ENCODE measurements at places on chromosomes 2 and 18.

DNA sequence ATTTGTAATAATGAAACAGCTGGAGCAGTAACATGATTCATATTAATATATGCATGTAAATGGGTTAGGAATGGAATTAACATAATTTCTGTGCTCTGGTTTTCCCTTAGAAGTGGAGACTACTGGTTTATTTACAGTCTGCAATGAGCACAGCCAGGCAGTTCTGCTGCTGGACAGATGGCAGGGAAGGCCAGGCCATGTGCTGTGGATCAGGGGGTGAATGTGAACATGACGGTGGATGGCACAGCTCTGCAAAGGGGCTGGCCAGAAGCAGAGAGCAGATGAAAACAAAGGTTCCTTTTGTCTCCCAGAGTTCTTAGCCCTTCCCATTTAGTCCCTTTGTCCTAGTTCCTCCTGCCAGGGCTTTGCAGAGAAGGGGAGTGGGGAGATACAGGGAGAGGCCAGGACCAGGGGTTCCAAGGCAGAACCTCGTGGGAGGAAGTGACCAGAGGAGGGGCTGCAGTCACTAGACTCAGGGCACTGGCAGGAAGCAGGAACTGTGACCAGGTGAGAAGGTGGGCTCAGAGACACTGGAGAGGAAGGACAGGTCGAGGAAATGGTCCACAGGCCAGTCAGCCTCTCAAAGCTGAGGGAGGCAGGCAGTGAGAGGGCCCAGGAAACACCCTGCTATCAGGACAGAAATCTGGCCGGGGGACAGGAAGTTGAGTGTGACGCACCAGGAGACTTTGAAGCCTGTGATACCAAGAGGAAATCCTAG, 112.9 kb upstream of the ATP8B1 start:
- DNase-seq = no peak
- no peaks in the 10 kb centered on the region for H3K36me3 ChIP-seq
- H3K4me3 ChIP-seq = no peak overlapping the region
- no peaks in the 10 kb centered on the region for H3K4me1 ChIP-seq
- no peak overlapping the region for H3K27ac ChIP-seq

DNA sequence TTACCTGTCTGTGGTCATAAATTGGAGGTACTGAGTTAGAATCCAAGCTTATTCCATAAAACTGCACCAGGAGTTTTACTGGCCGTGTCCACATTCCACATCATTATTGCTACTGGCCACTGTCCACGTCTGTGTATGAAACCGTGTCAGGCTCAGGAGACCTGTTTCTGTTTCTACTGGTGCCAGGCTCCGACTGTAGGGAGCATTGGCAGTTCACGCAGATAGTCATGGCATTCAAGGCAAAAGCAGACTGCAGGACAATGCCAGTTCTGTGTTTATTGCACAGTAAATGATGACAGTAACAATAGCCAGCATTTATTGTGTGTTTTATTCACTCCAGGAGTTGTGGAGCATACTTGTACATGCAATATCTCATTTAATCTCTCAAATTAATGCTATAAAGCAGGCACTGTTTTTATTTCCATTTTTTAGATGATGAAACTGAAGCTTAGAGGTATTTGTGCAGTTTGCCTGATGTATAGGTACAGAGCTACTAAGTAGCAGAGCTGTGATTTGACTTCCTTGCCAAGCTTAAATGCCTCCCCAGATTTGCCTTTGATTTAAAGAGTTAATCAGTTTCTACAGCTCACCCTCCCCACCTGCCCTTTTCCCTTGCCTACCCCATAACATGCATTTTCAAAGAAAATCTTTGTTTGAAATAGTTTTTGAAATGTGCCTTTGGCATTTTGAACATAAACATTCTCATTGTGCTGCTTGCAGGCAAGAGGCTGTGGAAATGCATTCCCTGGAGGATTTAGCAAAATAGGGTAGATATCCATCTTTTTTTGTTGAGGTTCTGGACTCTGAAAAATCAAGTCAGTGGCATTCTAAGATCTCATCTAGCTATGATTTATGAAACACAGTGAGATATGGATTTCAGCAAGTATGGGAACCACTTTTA, 55.5 kb downstream of the MAP4K4 start:
- no peaks in the 10 kb centered on the region for H3K27me3 ChIP-seq
- peaks cover 64% of the 10 kb centered on the region for H3K4me1 ChIP-seq
- H3K4me3 ChIP-seq = no peak overlapping the region
- no peaks in the 10 kb centered on the region for H3K36me3 ChIP-seq

GRCh38 chr18:74694436-74694835, 96.8 kb downstream of the ZNF407 start:
- H3K36me3 ChIP-seq = no peaks in the 10 kb centered on the region
- H3K27ac ChIP-seq = no peak overlapping the region
- H3K27me3 ChIP-seq = no peaks in the 10 kb centered on the region
- H3K4me3 ChIP-seq = no peak overlapping the region
- no peaks in the 10 kb centered on the region for H3K4me1 ChIP-seq

DNA sequence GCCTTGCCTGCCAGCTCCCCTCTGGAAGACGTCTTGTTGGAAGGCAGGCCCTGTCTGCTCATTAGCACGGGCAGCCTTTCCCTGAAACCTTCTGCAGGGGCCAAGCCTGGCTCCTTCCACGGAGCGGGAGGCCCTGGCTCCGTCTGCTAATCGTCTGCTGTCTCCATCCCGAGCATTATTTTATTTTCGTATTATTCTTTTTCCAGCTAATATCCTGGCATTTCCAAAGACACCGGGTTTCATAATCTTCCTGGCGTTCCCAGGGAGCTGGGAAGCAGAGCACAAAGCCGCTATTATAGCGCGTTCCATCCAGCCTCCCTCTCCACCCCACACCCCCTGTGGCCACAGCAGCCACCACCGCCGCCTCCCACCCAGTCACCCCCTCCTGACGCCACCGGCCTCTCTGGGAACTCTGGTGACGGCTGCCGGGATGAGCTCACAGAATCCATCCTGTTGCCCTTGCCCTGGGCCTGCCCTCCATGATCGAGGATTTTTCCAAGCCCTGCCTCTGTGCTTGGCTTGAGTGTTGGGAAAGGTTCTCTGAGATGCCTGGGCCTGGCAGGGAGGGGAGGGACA, 125.5 kb downstream of the DYSF start:
- H3K27ac ChIP-seq = no peak overlapping the region
- H3K36me3 ChIP-seq = no peaks in the 10 kb centered on the region
- H3K4me1 ChIP-seq = no peaks in the 10 kb centered on the region
- no peak for DNase-seq
- no peak overlapping the region for H3K4me3 ChIP-seq

DNA sequence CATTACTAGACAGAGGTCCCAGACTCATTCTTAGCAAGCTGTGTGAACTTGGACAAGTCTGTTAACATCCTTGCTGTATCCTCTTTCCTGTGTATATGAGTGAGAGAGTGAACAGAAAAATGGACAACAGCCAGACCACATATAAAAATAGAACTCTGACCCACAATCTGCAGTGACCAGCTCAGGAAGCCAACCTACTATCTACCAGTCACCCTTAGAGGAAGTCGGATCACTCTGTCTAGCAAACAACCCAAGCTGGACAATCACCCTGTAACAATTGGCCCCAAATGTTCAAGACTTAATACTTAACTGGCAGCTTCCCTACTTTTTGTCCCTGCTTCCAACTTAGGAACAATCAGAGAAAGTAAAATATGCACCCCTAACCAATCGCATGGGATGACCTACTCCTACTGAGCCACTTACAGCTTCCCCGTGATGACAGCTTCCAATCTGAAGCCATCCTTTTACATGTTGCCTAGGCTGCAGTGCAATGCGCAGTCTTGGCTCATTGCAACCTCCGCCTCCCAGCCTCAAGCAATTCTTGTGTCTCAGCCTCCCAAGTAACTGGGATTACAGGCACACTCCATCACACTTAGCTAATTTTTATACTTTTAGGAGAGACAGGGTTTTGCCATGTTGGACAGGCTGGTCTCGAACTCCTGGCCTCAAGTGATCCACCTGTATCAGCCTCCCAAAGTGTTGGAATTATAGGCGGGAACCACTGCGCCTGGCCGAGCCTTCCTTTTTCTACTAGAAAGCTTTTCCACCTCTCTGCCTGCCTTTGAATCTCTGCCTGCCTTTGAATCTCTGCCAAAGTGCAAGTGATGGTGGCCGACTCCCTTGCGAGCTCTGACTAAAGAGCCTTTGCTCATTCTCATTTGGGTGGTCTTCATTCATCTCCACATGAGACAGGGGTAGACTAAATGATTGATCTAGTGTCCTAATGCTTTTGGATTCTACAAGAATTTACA, 158.3 kb upstream of the NDUFV2 start:
- H3K27me3 ChIP-seq = no peaks in the 10 kb centered on the region
- peak overlapping the region; percentile 7 for H3K27ac ChIP-seq
- no peak overlapping the region for H3K4me3 ChIP-seq
- H3K36me3 ChIP-seq = no peaks in the 10 kb centered on the region

DNA sequence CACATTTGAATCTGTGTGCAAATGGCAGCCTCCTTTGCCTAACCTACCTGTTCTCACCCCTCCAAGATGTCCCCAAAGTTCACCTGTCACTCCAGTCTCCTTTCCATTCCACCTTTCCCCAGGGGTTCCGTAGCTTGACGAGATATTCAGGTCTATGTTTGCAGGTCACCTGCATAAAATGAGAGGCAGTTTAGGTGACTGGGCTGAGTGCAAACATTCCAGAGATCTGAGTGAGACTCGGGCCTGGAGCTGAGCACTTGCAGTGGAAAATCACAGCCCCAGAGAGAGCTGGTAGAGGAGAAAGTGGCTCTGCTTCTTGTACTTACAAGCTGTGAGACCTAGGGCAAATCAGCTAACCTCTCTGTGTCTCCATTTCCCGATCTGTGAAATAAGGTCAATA, 20.1 kb downstream of the CAPN14 start:
- no peak overlapping the region for H3K27ac ChIP-seq
- H3K4me3 ChIP-seq = no peak overlapping the region
- no peaks in the 10 kb centered on the region for H3K27me3 ChIP-seq
- no peaks in the 10 kb centered on the region for H3K36me3 ChIP-seq
- H3K4me1 ChIP-seq = peaks cover 6% of the 10 kb centered on the region
- DNase-seq = peak; percentile 51

DNA sequence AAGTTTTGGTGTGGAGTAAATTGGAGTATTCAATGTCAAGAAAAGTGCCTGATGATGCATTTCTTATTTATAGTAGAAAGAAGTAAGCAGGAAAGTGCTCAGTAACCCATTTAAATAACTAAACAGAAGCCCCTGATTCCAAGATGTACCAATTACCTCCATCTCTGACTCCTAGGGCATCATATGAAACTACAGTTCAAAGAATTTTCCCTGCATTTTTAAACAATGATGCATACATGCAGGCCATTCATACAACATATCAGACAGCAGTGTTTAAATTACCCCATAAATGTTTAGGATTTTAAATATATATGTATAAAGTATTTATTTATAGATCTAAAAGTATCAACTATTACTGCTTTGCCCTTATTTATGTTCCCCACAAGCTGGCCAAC, 36.2 kb downstream of the FTCDNL1 start:
- H3K36me3 ChIP-seq = no peaks in the 10 kb centered on the region
- DNase-seq = no peak

DNA sequence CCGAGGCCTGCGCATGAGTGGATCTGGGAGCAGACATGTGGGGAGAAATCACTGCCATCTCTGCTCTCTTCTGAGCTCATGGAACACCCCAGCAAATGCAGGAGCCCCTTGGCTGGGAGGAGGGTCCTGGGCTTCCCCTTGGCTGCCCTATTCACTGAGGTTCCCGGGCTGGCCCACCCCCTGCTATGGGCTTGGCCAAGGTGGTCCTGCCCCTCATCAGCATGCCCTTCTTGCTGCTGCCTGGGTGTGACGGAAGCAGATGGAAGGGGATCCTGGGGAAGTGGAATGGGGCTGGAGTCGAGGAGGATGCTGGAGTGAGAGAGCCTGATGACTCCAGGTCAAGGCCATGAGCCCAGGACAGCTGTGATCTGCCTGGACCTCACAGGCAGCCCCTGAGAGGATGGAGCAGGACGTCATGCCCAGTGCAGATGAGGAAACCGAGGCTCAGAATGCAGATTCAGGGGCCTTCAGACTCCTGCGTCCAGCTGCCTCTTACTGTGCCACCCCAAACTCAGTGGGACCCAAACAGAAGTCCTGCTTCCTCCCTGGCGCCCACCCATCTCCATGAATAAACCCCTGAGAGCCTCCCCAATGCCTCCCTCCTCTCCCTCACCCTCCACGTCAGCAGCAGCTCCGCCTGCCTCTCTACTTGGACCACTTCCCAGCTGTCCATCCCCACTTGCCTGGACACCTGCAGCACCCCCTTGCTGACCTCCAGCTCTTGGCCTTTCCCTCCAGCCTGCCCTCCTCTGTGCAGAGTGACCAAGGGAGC, 4.0 kb downstream of the SNED1 start:
- DNase-seq = no peak
- H3K27ac ChIP-seq = no peak overlapping the region
- no peaks in the 10 kb centered on the region for H3K36me3 ChIP-seq
- no peaks in the 10 kb centered on the region for H3K4me1 ChIP-seq
- H3K4me3 ChIP-seq = no peak overlapping the region
- H3K27me3 ChIP-seq = no peaks in the 10 kb centered on the region

DNA sequence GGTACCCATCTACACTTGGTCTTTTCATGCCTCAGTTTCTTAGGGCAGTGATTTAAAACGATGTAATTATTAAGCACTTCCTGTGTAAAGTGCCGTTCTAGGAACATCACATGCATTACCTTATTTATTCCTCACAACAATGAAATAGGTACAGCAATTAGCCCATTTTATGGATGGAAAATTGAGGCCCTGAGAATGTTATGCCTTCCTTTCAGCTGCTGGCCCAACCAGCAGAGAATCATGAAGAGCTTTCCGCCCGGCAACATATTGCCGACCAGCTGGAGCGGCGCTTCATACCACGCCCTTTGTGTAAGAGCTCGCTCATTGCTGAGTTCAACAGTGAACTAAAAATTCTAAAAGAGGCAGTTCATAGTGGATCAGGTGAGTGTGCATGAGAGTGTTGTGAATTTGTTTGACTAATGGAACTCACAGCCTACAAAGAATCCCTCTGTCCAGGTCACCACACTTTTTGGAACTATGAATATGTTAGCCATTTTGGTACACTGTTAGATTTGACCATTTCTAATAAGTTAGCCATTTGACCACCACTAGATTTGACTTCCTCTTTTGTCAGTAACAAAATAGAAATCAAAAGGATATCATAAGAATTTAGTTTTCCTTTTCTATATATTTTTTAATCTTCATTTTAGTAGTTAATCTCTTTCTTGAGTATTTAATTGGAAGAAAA, 25.6 kb upstream of the RPE start:
- no peaks in the 10 kb centered on the region for H3K4me1 ChIP-seq
- no peak for DNase-seq
- no peaks in the 10 kb centered on the region for H3K27me3 ChIP-seq
- H3K4me3 ChIP-seq = no peak overlapping the region

DNA sequence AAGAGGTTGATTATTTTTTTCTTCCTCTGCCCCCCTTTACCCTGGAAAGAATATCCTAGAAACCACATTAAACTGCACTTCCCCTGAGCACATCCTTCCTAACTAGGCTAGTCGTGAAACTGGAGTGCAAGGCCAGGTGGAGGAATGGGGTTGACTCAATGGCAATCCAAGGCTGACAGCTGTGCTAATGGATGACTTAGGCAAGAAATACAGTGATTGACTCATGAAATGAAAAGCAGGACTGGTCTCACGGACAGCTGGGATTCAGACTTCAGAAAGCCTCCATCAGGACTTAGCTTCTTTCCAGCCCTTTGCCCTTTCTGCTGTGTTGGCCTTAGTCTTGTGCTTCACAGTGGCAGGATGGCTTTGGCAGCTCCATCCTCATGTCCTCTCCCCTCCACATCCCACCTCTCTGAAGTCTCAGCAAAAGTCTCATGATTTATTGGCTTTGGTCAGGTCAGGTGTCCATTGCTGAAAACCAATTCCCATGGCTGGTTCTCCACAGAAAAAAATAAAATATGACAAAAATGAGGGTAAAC, 33.8 kb downstream of the INSIG2 start:
- peaks cover 13% of the 10 kb centered on the region for H3K4me1 ChIP-seq
- H3K27ac ChIP-seq = no peak overlapping the region
- H3K36me3 ChIP-seq = no peaks in the 10 kb centered on the region
- DNase-seq = no peak

- H3K27me3 ChIP-seq = no peaks in the 10 kb centered on the region
- H3K4me3 ChIP-seq = no peak overlapping the region
- H3K4me1 ChIP-seq = no peaks in the 10 kb centered on the region
These were observed 79.9 kb downstream of the THADA start for GRCh38 chr2:43515807-43516497.
